C1 segment of cervical spinal cord (tissue), 14 donors: ENCODE measurements at places on chromosomes 2 and 18.

GRCh38 chr2:100882645-100883613 lies 63.0 kb downstream of the NPAS2 start:
- no peak for DNase-seq

GRCh38 chr2:68237976-68238580 lies 14.3 kb downstream of the PPP3R1 start:
- DNase-seq: no peak

DNA sequence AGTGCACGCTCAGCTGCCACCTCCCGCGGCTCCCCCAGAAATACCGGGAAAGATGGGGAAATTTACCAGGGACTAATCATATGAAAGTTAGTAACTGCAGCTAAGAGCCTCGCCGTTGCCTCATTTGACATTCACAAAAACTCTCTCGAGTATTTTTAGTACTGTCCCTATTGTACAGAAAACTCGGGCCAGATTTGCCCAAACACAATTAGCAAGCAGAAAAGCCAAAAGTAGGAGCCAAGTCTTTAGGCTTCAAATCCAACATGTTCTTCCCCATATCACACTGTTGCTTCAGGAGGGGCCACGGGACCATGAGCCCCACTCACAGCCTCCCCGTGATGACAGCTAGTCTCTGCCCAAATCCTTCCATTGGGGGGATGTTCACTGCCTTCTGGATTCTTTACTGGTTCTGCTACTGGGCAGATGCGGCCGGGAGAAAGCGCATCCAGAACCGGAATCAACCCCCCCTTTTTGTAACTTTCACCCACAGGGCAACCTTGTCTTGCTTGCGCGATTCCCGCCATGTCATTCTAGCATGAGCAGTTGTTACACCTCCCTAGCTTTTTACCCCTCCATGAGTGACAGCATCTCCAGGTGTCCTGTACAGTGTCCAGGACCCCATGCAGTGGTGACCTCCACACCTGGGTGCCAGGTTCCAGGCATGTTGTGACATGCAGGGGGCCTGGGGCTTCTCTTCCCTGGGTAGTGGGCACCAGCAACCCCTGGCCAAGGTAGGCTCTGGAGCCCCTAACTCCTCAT lies 35.2 kb downstream of the CENPO start:
- DNase-seq: no peak

- DNase-seq: no peak
Measured at GRCh38 chr2:110707386-110707965, 24.9 kb upstream of the ACOXL start.

- DNase-seq: peak; percentile 88
Measured at GRCh38 chr18:5237723-5238370, 40.8 kb upstream of the AKAIN1 start.

DNA sequence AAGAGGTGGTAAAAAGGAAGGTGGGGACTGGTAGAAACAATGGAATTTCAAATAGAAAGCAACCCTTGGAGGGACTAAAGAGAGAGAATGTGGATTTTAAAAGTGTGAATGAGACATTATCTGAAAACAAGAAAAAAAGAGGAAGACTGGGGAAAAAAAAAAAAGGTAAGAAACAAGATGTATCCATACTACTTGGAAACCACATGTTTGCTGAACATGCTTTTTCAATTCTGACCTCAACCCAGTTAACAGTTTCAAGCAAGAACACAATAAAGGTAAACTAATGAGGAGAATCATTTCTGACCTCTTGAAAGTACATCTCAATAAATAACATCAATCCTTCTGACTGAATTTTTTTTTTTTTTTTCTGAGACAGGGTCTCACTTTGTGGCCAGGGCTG lies 2.6 kb downstream of the FARSB start:
- no peak for DNase-seq

DNA sequence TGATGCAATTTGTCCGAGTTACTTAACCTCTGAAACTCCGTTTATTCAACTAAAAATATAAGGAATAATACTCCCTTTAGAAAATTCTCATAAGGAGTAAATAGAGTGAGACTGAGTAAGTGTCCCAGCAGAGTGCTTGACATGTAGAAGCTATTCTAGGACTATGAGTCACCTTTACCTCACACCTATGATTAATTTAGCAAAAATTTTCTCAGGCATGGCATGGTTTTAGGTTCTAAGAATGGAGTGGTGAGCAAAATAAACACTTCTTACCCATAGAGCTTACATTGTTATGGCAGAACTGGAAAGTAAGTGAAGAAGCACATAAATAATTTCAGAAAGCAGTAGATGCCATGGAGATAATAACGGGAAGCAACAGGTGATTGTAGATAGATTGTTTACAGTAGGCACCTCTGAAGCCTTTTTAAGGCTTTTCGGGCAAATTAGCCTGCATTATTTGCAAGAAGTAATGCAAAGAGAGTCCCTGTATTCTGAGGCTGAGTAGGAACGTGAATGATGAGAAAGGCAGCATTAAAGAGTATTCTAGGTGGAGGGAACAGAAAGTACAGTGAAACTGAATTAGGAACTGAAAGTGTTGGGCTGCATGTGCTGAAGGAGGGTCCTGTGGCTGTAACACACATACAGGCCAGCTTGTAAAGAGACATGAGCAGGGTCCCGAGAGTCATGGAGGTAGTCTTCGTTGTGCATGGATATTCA lies 209.2 kb downstream of the ZNF407 start:
- DNase-seq: no peak

DNA sequence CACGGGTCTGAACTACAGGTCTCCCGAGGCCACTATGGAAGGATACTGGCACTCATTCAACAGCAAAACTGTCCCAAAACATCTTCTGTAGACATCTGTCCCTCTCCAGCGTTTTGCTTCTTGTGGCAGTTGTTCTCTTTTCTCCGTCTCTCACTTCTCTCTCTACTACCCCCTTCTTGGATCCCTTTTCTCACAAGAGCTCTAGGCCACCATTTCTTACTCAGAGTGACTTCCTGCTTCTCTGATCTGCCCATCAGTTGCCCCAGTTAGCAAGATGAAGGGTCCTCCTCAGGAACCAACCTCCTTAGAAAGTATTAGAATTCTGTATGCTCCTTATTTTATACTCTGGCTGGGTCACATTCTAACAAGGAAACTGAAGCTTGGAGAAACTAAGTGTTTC lies 32.6 kb downstream of the BCL2 start:
- no peak for DNase-seq

DNA sequence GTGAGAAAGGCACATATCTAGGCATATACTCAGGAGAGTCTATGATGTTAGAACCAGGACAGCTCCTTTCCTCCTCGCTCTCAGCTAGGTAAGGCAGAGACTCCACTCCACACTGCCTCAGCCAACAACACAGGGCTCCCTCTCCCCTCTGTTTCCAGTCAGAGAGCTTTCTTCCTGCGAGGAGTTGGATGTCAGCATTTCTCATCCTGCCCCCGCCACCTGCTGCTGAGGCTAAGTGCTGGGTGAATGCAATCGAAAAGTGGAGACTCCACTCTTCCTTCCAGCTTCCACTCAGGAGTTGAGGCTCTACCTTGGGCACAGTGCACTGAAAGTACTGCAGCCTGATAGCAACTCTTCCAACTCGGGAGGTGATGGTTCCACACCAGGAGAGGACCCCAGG lies 177.2 kb upstream of the RAB6C start:
- DNase-seq: no peak

DNA sequence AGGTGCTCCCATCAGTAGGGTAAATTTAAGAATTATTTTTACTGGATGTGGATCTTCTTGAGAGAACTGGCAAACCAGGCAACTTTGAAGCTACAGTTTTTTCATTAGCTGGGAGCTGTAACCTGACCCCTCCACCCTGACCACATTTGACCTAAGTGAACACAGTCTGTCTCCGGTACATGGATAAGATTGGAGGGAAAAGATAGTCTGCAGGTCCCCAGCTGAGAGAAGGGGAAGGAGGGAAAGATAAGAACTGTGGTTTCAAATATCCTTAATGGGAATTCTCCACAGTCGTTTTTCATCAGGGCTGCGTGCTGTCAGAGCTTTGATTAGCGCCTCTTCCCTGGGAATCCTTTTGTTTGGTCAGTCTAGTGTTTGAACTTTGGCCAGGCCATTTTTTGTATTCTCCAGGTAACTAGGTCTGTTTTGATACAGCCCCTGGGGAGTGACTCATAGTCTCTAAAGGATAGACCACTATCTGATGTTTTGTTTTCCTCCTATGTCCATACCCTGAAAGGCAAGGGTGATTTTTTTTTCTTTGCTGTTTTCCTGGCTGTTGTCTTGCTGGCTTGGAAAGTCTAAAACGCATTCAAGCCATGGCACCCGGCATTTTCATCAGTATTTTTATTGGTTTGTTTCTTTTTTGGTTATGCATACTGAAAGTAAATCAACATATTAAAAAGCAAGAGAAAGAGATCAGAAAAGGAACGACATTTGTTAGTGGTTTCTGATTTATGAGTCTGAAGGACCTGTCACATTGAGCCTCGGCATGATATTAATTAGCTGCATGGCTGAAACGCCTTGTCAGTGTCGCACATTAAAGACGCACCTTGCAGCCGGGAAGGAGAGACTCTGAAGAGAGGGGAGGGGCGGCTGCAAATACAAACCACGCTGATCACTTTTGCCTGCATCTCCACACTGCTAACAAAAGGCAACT lies 183.4 kb upstream of the FN1 start:
- DNase-seq: no peak

GRCh38 chr2:144875290-144875969 lies 355.5 kb upstream of the ZEB2 start:
- no peak for DNase-seq

DNA sequence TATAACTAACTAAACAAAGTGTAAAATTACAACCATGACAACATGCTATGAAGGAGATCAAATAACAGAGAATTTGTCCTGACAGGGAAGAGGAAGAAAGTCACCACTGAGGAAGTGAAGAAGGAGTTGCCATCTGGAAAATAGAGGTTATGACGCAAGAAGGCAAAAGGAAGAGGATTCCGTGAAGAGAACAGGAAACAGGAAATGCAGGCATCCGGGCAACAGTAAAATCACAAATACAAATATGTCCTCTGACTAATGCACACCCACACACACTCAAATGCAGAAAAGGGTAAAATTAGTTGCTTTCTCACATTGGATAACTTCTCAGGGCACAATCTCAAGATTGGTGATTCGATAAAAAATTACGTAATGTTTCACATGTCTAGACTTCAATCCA lies 278.4 kb downstream of the TMX3 start:
- DNase-seq: no peak

- DNase-seq: no peak
Measured at GRCh38 chr2:82282111-82282882, 1977.7 kb upstream of the LRRTM1 start.

DNA sequence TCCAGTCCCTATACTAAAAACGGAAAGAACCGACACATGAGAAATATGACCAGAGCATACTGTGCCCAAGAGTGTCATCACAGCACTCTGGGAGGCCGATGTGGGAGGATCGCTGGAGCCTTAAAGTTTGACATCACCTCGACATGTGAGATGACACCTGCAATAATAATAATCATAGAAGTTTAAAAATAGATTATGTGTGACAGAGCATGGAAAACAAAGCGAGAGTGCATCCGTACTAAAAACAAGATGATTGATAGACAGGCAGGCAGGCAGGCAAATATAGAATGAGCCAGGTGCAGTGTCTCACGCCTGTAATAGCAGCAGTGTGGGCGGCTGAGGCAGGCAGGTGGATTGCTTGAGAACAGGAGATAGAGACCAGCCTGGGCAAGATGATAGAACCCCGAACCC lies 114.8 kb upstream of the ANKRD30BL start:
- DNase-seq: no peak

- DNase-seq: no peak
Measured at GRCh38 chr2:83967854-83968253, 491.2 kb downstream of the SUCLG1 start.

DNA sequence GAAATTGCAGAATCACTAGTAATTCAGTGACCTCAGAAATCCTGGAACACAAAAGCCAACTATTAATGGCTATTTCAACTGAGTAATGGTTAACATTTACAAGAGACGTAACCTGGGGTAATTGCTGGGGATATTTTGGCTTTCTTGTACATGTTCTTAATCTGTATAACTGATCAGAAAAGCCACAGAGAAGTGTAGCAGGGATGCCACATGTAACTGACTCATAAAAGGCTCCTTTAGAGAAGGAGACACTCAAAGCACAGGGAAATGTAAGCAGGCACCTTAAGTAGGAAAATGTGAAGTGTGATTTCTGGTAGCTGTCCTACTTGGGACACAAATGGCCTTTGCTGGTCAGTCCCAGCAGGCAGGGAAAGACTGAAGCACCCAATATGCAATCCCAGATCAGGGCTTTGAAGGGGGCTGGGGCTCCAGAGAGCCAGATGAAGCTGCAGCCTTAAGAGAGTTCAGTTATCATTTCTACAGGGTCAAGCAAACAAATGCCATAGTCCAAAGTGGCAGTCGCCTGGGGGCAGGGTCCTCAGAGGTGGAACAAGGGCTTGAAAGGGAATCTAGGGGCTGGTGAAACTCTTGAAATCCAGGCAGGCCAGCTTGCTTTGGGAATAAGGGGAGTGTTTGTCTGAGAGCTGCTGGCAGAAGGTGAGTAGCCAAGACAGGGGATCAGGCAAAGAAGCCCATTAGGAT lies 7.2 kb upstream of the SPOPL start:
- DNase-seq: no peak

DNA sequence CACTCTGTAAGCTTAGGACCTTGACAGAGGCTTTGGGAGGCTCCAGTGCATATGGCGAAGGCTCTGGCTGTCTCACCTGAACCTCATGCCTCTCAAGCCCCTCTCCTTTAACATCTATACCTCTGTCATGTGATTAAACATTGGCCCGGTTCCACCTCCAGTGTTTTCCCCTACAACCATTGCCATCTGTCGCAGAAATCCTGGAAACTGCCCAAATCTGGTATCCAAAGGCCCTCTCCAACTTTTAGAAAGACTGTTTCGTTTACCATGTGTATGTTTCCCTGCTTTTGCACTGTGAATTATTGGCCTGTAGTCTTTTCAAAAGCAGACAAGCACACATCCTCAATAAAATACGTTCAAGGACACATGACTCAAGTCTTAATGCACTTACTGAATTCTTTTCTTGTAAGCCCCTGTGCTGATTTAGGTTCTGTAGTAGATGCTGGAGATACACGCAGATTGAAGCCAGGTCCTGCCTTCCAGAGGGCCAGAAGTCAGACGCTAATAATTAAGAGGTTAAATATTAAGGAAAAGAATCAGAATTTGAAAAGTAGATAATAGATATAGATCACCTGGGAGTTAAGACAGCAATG lies 386.4 kb upstream of the SLC14A2 start:
- DNase-seq: no peak

GRCh38 chr2:32711219-32711618 lies 83.4 kb downstream of the TTC27 start:
- DNase-seq: no peak

- DNase-seq: no peak
Measured at GRCh38 chr2:144607891-144608521, 88.1 kb upstream of the ZEB2 start.

- DNase-seq: no peak
Measured at GRCh38 chr2:215362562-215362904, 50.7 kb downstream of the ATIC start.

DNA sequence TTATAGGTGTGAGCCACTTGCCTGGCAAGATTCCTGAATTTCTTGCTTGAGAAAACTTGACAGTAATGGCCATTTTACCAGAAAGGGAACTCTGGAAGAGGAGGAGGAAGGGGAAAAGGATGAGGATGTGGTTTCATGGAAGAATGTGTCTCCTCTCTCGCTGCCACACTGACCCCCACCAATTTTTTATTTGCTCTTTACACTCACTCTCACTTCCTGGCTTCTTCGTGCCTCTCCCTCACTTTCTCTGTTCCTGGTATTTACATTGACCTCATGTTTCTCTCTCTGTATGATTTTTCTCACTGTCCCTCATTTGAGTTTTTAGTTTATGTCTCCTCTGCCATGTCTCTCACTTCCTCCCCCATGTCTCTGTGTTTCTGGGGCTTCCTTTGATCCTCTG lies 134.5 kb upstream of the CAB39 start:
- no peak for DNase-seq
